ENCODE measurements at places on chromosomes 1 and 21. TPM values are rescaled to one million over a fixed set of nuclear protein-coding genes. Genes with fewer than 3 reads are reported as not detected.

Gene JAM2
- 0.29 TPM for total RNA-seq

Gene RGS13
- total RNA-seq, result not detected

Gene CNR2
- 0.29 TPM for total RNA-seq

Gene PLA2G2C
- not detected for total RNA-seq

Gene AVPR1B
- not detected for total RNA-seq

Gene KRTAP12-2
- total RNA-seq, result not detected

Gene S100A16
- total RNA-seq, result not detected

Gene IL19
- total RNA-seq, result not detected

Gene RSPO1
- total RNA-seq, result not detected
